EH (cell line): ENCODE measurements at places on chromosomes 7 and 10.

- DNase-seq = peak; percentile 62
These were observed 93.8 kb upstream of the MEOX2 start for GRCh38 chr7:15780271-15780670.

- DNase-seq = no peak
These were observed 42.1 kb downstream of the AMZ1 start for GRCh38 chr7:2729893-2730716.

GRCh38 chr10:93199191-93199751 lies 125.6 kb downstream of the CYP26A1 start:
- peak; percentile 95 for DNase-seq

- DNase-seq = peak; percentile 68
These were observed 50.5 kb downstream of the CDK6 start for GRCh38 chr7:92785923-92786322.

DNA sequence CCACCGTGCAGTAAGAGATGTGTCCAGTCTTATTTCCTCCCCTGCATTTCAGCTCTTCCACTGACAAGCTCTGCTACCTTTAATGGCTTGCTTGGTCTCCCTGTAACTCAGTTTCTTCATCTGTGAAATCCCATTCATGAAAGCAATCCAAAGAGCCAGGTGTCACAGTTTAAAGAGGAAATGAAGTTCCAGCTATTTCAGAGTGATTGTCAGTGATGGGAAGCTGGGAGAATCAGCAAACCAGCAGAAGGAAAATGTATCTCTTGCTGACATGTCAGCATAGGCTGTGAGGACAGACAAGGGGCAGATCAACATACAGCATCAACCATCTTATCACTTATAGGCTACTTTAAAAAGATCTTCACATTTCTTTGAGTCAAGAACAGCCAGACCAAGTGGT lies 445.3 kb downstream of the ADRA2A start:
- DNase-seq = no peak

DNA sequence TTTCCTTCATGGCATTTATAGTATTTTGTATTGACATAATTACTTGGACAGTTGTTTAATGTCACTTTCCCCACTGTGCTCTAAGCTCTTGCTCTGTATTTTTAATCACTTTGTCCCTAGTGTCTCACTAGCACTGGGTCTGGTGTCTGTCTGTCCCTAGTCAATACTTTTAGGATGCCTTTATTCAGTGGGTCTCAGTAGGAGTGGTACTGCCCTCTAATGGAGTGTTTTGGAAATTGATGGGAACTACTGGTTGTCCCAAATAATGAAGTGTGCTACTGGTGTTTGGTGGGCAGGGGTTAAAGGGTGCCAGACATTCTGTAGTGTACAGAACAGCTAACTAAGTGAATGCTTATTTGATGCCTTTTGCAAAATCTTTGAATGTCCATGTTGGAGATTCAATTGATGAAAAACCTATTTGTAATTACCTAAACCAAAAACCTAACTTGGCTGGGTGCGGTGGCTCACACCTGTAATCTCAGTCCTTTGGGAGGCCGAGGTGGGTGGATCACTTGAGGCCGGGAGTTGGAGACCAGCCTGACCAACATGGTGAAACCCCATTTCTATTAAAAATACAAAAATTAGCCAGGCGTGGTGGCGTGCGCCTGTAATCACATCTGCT lies 33.3 kb downstream of the CDK14 start:
- DNase-seq = peak; percentile 66

- peak; percentile 73 for DNase-seq
These were observed 712.1 kb downstream of the PHTF2 start for GRCh38 chr7:78510580-78511188.

DNA sequence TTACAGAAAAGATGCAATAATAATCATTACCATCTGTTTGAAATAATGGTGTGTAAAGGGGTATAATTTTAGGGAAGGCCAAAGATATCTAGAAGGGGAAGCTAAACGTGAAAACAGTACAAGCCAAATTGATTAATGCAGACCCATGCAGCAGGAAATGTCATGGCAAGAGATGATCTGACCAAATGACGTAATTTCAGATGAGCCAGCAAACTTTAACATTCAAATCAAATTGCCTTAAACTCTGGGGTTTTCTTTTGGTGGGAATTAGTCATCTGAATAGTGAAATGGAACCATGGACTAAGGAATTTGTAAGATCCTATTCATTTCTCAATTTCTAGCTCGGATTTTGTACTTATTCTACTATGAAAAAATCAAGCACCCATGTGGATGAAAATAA lies 21.4 kb upstream of the SCIN start:
- DNase-seq = no peak

GRCh38 chr10:6199131-6199733 lies 3.5 kb upstream of the PFKFB3 start:
- DNase-seq = no peak

GRCh38 chr7:123570390-123571182 lies 13.0 kb upstream of the NDUFA5 start:
- DNase-seq = no peak
